NCI-H510A (cell line): ENCODE measurements at places on chromosomes 4 and X.

- no peak for DNase-seq
Measured at GRCh38 chr4:78293821-78294301, 236.7 kb downstream of the FRAS1 start.

DNA sequence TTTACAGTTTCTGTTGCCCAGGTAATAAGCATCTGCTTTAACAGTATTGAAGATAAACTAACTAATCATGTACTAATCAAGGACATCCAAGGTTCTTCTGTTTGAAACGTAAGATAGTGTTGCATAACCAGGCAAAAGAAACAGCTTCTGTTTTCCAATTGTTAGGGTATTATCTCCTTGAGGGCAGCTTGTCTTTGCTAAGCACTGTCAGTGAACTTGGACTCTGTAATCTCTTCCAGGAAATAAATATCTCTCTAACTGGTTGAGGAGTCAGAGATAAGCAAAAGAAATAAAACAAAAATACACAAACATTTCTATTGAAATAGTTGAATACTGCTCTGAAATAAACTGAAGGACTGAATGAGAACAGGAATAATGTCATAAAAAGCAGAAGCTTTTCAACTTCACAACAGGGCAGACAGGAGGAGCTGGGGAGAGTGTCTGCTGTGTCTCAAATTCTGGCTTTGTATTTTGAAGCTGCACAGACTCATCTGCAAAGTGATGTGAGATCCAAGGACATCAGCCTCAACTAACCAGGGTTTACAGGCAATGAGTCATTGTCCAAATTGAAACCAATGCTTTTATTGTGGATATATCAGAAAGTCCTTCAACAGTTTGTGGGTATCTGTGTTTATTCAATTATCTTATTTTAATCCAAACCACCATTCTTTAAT is 1253.0 kb upstream of the PCDH7 start:
- DNase-seq: no peak

DNA sequence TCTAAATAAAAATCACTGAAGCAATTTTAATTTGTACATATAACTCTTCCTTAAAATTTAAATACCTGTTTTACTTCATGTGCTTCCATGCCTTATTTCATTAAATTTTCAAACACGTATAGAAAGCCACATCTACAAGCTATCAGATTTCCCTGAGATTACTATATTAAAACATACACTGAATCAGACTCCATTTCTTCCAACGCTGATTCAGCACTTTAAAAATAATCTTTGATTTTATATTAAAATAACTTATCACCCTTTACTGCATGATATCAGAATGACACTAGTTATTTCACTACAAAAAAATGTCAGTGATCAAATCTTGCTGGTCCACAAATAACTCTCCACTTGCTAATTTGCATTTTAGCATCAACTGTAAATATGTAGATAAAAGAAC is 550.8 kb downstream of the IL1RAPL1 start:
- no peak for DNase-seq

- no peak for DNase-seq
Measured at GRCh38 chrX:69082753-69083150, 82.5 kb downstream of the PJA1 start.

DNA sequence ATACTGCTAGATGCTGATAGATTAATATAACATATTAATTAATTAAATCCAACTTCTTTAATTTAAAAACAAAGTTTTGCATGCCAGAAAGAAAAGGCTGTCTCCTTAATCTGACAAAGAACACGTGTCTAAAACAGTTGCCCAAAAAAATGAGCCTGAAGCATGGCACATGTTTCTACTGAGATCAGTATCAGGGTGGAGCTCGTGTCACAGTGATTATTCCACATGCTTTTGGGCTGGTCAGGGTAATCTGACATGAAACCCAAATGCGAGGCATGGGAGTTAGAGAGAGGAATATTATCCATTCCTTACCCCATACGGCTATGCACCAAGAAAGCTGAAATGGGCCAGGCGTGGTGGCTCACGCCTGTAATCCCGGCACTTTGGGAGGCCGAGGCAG is 79.4 kb upstream of the ADRA2C start:
- DNase-seq: no peak
